ENCODE measurements at places on chromosomes 5 and 9.

DNA sequence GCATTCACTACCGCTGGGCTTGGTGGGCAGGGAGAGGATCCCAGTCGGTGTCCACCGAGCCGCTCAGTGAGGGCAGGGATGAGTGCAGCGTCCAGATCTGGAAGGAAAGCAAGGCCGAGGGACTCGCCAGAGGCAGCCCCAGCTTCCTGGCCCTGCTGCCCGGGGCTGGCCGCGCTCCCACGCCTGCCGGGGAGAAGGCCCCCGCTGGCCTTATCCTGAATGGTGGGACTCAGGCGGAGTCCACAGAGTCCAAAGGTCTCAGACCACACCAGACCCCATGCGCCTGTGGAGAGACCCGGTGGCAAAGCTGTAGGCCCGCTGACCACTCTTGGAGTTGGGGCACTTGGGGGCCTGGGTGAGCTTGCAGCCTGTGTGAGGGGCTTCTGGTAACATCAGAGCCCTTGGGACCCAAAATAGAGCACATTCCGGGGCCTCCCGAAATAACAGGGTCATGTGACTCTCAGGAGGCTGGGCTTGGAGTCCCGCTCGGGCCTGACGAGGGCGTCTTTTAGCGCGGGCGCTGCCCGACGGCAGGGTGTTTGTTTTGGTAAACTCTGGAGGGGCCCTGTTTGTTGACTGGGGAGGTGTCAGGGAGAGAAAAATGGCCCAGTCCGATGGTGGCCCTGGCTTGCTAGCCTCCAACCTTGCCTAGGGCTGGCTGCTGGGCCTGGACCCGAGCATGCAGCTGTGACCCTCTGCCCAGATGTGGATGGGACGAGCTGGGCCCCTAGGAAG, 2.8 kb downstream of the RXRA start:
- DNase-seq = no peak

- no peak for DNase-seq
These were observed 5.8 kb downstream of the C5orf58 start for GRCh38 chr5:170238456-170239196.

GRCh38 chr9:127154390-127155191, 32.2 kb upstream of the ANGPTL2 start:
- DNase-seq = no peak

- DNase-seq = no peak
These were observed 742.0 kb upstream of the RGMB start for GRCh38 chr5:98031496-98031895.

GRCh38 chr5:65577141-65577540, 14.0 kb downstream of the PPWD1 start:
- no peak for DNase-seq

DNA sequence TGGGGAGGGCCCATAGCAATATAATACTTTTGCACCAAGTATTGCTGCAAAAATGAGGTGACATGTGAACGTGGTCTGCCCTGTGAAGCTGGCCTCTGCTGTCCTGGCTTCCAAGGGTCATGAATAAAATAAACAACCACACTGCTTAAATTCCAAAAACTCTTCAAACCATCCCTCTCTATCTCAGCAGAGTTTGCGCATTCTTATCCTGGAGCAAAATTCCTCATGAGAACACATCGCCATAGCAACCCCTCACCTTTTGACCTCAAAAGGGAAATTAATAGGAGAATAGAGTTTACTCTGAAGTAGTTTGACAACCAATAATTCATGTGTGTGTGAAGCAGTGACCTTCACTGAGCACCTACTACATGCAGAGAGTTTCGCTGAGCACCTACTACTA, 342.9 kb downstream of the SPOCK1 start:
- no peak for DNase-seq

- DNase-seq = no peak
These were observed 146.8 kb upstream of the ADAMTSL1 start for GRCh38 chr9:18327121-18327520.

GRCh38 chr5:149320791-149321330, 24.4 kb upstream of the GRPEL2 start:
- peak; percentile 71 for DNase-seq

DNA sequence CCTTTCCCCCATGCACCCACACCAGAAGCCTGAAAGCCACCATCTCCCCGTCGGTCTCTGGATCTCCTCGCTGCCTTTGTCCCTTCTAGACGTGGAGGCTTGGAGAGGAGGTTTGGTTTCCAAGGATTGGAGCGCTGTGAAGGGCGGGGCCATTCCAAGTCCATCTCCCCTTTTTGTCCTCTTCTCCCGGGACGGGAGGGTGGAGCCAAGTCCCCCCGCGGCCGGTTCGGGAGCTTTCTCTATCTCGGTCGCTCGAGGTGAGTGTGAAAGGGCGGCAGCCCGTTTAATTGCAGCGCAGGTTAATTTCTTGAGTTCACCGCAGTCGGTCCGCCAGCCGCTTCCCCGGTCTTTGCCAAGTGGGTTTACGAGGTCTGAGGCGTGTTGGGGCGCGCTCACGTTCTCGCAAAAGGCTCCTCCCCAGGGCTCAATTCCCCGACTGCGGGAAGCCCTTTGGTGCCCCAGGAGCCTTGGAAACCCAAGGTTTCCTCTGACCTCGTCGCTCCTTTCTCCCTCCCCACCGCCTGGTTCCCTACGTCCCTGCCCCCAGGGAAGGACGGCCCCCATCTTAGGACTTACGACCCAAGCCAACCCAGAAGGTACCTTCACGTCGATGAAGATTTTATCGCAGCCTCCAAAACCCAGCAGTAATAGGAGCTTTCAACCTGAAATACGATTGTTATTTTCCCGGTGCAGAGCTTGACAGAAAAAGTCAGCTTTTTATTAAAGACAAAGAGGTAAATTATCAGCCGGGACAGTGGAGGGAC, 2.8 kb upstream of the ZNF462 start:
- no peak for DNase-seq

DNA sequence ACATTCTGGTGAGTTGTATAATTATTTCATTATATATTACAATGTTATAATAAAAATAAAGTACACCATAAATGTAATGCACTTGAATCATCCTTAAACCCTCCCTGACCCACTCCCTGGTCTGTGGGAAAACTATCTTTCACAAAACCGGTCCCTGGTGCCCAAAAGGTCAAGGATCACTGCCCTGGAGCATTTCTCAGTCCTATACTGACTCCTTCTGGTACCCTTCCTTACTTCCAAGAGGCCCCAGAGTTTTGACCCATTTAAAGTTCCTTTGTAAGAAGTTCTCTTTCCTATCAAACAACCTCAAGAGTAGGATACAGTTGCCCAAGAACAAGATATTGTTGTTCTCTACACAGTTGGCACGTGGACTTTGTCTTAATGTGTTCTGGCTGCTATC, 88.9 kb upstream of the TRPM3 start:
- no peak for DNase-seq

- DNase-seq = no peak
These were observed 216.0 kb downstream of the KDM4C start for GRCh38 chr9:6973762-6974161.

DNA sequence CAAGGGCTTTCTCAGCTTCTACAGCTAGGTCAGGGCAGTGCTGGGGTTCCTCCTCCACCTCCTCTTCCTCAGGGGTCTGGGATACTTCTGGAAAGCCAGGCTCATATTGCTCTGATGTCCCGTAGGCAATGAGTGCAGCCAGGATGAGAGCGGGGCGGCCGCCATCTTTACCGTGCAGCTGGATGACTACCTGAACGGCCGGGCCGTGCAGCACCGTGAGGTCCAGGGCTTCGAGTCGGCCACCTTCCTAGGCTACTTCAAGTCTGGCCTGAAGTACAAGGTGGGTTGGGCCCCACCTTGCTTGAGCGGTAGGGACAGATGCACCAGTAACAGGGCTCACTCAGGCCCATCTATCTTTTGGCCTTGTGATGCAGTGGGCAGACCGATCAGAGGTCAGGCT, 34.8 kb downstream of the GSN start:
- DNase-seq = no peak

- DNase-seq = no peak
These were observed 10.3 kb upstream of the AK1 start for GRCh38 chr9:127887792-127888191.

- no peak for DNase-seq
These were observed 97.6 kb downstream of the SEMA6A start for GRCh38 chr5:116476897-116477537.

DNA sequence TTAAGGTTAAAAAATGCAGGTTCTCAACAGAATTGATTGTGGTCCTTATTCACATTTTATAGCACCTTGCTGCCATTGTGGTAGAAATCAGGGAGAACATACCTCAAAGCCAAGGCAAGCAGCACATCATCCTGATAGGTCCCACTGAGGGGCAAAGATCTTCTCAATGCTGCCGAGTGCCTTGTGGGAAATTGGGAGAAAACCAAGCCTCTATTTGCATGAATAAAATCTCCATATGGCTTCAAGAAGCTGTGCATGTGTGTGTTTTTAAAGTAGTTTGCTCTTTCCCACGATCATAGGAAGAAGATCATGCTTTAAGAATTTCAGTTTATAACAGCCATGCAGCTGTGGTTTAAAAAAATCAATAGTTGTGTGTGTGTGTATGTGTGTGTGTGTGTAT, 216.9 kb upstream of the FBXL7 start:
- no peak for DNase-seq

DNA sequence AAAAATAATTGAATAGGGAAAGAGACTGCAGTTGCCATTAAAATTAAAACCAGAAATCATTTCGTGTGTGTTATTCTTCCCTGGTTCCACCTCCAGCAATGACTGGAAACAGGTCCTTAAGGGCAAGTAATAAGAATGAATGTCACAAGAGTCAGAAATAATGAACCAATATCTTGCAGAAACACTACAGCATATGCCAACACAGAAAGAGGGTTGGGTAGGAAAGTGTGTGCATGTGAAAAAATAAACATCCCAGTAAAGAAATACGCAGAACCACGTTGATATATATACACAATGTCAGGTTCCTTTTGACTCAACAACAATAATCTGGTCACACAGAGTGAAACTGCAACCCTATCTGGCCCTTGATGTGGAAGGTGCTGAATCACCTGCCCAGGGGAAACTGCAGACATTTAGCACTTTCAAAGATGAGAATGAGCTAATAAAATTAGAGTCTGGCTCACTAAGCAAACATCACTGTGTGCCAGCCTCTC, 15.0 kb downstream of the HMHB1 start:
- peak; percentile 64 for DNase-seq

DNA sequence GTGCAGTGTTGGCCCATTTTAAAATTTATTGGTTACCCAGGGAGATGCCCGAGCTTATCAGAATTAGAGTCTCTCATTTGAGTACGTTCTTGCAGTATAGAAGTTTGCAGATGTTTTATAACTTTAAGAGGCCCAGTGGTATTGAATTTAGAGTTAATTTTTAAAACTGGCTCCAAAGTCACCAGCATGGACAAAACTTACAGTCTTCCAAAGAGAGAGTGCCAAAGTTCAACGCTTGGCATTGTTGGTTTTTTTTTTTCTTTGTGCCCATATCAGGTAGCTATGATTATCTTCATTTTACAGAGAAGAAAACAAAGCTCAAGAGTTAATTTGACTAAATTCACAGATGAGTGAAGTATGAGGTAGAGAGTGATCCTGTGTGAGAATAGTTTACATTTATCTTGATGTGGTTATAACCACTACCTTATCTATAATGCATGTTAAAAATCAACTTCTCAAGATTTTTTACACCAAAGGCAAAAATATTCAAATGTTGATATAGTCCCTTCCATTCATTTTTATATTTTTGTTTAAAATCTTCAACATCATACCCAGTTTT, 273.7 kb upstream of the DMRT1 start:
- no peak for DNase-seq

DNA sequence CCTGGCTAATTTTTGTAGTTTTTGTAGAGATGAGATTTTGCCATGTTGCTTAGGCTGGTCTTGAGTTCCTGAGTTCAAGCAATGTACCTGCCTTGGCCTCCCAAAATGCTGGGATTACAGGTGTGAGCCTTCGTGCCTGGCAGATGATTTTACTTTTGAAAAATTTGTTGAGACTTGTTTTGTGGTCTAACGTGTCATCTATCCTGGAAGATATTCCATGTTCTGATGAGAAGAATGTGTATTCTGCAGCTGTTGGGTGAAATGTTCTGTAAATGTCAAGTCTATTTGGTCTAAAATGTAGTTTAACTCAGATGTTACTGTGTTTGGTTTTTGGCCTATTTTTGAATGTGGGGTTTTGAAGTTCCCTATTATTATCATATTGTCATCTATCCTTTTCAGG, 145.6 kb downstream of the XRCC4 start:
- DNase-seq = no peak

DNA sequence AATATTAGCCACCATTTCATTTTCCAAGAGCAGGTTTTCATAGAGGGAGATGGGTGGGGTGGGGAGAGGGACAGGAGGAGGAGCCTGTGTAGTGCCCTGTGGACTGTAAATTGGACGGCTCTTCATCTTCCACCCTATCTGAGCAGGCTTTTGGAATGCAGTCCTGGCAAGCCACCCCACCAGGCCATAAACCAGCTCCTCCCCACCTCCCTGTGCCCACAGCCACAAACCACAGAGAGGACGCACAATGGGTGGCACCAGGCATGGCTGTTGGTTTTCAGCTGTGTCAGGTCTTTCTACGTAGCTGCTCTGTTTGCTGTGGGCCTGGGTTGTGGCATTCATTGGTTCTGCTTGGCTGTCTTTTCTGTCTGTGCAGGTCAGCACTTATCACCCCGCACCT, 58.0 kb downstream of the PLAC8L1 start:
- no peak for DNase-seq

- DNase-seq = no peak
These were observed 3.2 kb downstream of the NEK6 start for GRCh38 chr9:124260769-124261603.

GRCh38 chr5:51138164-51138563, 245.1 kb upstream of the ISL1 start:
- no peak for DNase-seq

GRCh38 chr9:21684831-21685362, 117.5 kb upstream of the MTAP start:
- peak; percentile 29 for DNase-seq

DNA sequence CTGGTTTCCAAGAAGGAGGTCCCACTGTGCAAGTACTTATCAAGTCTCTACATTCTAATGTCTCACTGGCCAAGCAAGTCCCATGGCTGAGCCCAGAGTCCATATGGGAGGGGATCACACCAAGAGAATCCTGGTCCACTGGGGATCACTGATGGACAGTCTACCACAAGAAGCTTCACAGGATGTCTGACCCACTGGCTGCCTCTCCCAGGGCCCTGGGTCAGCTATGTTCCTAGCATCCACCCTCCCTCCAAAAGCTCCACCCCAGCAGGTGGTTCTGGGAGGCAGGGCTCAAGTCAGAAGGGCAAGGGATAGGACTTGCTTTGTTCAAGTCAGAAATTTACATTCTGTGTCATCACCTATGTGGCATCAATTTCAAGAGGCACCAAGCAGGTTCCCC, 508.5 kb downstream of the BNC2 start:
- DNase-seq = no peak

- DNase-seq = peak; percentile 79
These were observed 1.2 kb upstream of the AJM1 start for GRCh38 chr9:136840877-136841645.

- no peak for DNase-seq
These were observed 27.0 kb downstream of the CDKN2A start for GRCh38 chr9:21967169-21967568.

- peak; percentile 39 for DNase-seq
These were observed 27.1 kb downstream of the RASGRF2 start for GRCh38 chr5:80987078-80987766.

DNA sequence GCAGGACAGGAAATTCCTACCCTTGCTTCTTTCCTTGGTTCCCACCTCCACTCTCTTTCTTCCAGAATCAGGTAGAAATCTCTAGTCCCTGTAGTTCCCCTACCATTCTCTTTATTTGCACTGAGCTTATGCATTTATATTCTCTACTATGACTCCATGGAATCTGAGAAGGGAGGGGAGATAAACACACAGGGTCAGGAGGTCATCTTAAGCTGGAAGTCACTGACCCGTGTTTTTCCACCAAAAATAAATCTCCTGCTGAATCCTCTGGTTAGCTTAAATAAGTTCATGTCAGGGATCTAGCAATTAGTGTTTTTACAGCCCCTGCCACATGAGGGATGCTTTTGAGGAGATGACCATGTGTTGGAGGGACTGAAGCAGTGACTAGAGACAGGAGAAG, 3.7 kb downstream of the ACTL7B start:
- no peak for DNase-seq
